ENCODE measurements at places on chromosomes 7 and 10.

- DNase-seq = no peak
Observed at GRCh38 chr7:80403686-80404241, 108.1 kb downstream of the GNAT3 start.

- no peak for DNase-seq
Observed at GRCh38 chr10:32340596-32341180, 6.3 kb downstream of the EPC1 start.

GRCh38 chr7:44284881-44285541 lies 40.4 kb downstream of the CAMK2B start:
- DNase-seq = no peak

DNA sequence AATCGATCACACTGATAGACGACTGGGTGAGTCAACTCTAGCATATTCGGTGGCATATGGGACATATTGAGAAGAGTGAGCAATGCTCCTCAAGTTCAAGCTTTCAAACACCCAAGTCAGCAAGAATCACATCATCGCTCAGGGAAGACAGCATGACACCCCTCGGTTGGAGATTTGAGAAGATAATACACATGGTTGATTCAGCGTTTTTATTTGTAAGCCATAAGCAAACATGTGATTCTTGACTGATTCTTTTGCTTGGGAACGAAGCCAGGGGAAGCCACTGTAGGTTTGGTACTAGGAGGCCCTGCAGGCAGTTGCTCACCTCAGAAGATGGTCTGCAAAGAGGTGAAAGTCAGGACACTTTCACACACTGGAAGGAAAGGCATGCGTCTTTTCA lies 12.6 kb downstream of the UCMA start:
- DNase-seq = no peak

GRCh38 chr7:27173956-27174873 lies at the start of gene HOXA10:
HOXA10 (minus strand) TSS chr7:27174320; CDS start chr7:27174306, 14 bp downstream.
- DNase-seq = no peak

DNA sequence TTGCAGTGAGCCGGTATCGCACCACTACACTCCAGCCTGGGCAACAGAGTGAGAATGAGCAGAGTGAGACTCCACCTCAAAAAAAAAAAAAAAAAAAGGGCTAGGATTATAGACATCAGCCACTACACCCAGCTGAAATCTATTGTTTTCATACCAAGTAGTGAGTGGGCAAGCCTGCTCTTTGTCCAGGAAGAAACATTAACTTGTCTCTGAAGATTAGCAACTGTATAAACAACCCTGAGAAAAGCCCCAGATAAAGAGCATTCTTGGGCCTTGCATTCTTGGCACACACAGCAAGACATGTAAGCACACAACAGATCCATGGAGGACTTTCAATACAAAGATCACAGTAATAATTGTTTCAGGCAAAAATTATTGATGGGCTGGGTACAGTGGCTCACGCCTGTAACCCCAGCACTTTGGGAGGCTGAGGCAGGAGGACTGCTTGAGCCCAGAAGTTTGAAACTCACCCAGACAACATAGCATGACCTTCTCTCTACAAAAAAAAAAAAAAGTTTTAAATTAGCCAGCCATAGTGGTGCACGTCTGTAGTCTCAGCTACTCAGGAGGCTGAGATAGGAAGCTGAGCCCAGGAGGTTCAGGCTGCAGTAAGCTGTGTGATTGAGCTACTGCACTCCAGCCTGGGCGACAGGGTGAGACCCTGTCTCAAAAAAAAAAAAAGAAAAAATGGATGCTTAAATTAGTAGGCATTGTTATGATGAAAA lies 4.4 kb downstream of the PSPH start:
- no peak for DNase-seq
